ENCODE measurements at places on chromosomes 12 and 14.

DNA sequence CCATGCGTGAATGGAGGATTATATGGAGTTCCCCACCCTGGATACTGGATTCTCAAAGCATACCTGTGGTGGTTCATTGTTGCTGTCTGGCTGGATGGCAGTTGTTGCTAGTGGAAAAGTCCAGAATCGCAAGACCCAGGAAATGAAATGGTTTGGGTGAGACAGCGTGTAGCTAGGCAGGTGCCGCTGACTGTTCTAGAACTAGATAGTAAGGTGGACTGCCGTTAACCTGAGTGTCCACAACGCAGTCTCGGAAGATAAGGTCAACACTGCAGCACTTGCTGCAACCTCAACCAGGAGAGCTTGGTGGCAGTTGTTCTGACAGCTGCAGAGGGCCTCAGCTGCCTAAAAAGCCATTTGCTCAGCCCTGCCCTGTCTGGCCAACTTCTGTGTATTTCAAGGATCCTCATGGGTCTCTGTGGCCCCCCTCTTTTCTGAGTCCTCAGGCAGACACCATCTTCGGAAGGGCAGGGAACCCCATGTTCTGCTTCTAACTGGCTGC is 15.5 kb upstream of the IRF2BPL start:
- DNase-seq = no peak

DNA sequence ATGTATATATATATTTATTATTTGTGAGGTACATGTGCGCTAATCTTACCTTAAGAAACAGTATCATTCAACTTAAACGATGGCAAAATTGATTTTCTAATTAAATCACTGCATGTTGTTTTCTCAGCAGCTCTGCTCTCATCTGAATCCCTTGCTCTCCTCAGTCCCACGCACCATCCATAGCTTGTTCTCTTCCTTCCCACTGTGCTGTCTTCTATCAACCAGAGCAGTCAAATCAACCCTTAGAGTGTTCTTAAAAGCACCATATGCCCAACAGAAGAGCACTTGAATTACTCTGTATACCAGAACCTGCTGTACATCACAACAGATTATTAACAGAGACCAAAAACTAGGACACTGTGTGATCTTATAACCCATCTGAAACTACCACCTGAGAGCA is 209.4 kb upstream of the G2E3 start:
- DNase-seq = no peak

DNA sequence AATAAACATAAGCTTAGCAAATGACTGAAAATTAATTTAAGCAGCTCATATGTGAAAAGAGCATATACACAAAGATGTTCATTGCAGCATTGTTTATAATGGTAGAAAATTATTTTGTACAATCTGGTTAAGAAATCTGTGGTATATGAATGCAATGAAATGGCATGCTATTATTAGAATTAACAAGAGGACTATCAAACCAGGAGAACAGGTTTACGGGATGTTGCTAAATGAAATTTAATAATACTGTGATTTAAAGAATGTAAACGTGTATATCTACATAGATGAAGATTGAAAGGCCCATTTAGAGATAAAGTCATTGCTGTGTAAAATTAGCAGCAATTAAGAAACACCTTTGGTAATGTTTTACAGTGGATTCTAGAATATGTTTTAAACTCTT is 70.5 kb downstream of the EID3 start:
- DNase-seq = no peak

DNA sequence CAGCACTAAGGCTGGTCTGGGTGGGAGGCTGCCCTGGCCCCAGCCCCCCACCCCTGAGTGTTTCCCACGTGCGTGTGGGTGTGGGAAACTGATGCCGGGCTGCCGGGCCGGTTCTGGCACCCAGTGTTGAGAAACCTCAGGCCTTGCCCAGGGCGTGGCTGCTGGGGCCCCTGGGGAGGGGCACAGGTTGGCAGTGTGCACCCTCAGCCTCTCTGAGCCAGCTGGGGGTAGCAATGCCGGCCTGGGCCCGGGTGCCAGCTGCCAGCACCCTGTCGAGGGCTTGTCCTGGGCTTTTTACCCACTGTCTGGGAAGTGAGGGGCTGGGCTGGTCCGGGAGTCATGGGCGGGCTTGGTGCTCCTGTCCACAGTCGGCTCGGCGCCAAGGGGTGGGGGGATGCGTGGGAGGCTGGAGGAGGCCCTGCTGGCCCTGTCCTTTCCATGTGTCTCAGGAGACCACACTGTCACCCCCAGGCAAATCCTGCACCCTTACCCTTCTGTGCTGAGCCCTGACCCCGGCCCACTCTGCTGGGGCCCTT is 15.7 kb downstream of the ASPG start:
- no peak for DNase-seq

DNA sequence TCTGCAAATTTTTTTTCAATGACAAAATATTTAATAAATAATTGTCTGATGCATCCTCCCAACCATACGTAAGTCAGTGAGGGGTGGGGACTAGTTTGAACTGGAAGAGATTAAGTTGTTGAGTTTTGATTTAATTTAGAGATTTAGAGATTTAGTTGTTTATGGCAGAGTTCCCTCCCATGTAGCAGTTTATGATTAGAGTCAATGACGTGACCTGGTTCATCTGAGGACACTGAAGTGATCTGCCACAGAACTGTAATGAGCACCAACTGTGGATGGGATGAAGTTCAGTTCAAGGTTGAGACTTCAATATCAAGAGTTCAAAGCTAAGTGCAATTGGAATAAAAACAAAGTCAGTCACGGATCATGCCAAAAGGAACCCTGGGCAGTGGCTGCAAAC is 609.3 kb downstream of the NOVA1 start:
- DNase-seq = no peak

Data from activated CD8-positive, alpha-beta memory T cell treated with anti-CD3 and anti-CD28 coated beads, Interleukin-2, amount 50 U/mL, for 4 hours (primary cell).